IPS DF 6.9 (cell line): ENCODE measurements at places on chromosomes 5 and 9.

GRCh38 chr9:129630967-129631673 is 5.2 kb downstream of the NTMT1 start:
- peaks cover 6% of the 10 kb centered on the region; the same call in 1 of the 2 replicates for H3K4me1 ChIP-seq
- no peak for DNase-seq
- H3K36me3 ChIP-seq, result peaks cover 36% of the 10 kb centered on the region
- H3K27me3 ChIP-seq, result no peaks in the 10 kb centered on the region
- H3K4me3 ChIP-seq, result no peak overlapping the region

DNA sequence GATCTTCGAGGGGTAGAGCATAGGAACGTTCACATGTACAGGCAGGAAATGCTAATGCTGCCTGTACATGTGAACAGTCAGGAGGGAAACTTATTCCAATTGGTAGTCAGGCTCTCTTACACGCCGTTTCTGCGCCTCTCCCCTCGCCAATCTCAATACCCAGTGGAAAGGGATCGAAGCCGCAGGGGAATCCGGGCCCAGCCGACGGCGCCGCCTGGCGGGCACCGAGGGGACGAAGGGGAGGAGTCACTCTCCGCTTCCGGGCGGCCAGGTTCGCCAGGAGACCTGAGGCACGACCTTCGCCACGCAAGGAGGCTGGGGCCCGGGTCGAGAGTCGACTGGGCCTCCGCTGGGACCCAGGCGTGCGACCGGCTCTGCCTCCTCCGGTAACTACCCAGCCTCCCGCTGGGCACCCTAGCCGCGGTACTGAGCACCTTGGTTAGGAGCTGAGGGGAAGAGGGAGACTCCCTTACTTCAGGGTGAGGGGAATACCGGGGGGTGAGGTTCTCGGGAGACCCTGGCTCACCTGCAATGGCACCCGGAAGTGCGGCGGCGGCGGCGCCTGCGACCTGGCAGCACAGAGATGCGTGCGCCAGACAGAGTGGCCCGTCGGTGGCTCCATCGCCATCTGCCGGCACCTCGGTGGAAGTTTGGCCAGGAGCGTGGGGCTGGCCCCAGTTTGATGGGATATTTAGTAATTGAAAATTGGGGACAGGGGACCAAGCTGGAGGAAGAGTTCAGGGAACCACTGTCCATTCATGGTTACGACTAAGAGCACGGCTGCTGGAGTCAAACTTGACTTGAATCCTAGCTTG is at the start of gene PIGO:
TSS of gene PIGO (minus strand) at position 557 of the 815 bp plus-strand sequence. CDS start 1,026 bp downstream, outside the sequence.
- H3K4me3 ChIP-seq, result peak within 1 kb of the TSS; percentile 84
- no peaks in the 10 kb centered on the region for H3K4me1 ChIP-seq
- H3K27me3 ChIP-seq, result no peaks in the 10 kb centered on the region

DNA sequence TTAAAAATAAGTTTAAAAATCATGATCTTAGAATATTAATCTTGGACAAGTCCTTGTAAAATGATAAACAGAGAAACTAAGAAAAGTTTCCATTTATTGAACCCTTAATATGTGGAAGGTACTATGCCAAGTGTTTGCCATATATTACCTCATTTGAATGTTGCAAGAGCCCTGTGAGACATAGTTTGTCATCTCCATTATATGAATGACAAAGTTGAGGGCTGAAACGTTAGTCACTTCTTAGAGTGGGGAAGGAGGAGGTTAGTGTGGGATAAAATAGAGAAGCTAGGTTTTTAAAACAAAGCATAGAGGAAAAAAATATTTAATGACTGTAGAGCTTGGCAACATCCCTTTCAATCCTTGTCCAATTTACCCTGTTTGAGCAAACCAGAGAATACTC is 2.0 kb downstream of the TNC start:
- H3K36me3 ChIP-seq, result no peaks in the 10 kb centered on the region
- no peak overlapping the region for H3K27ac ChIP-seq
- peaks cover 17% of the 10 kb centered on the region for H3K27me3 ChIP-seq
- H3K4me1 ChIP-seq, result 0 out of 2 replicates have a peak, but pooled peaks cover 2% of the 10 kb centered on the region

DNA sequence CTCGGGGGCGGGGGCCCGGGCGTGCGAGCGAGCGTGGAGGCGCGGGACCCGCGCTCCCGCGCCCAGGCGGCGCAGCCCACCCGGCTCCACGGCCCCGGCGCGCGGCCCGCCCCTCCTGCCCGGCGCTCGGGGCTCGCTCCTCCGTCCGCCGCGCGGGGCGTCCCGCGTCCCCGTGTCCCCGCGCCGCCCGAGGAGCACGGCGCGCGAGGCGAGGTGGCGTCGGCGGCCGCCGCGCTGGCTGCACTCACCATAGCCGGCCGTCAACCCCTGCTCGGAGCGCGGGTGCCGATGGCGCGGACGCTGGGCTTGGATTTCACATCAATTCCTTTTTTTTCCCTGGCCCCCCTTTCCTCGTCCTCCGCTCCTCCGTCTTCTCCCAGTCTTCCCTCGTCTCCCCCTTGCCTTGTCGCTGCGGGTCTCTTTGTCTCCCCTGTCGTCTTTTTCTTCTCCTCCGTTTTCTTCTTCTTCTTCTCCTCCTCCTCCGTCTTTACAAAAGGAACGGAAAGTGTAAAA is 494 bp downstream of the PTCH1 start:
- no peaks in the 10 kb centered on the region for H3K36me3 ChIP-seq
- peak overlapping the region; percentile 52; the same call in 1 of the 2 replicates for H3K4me3 ChIP-seq
- no peak overlapping the region for H3K27ac ChIP-seq
- no peak for DNase-seq
- H3K4me1 ChIP-seq, result peaks cover 6% of the 10 kb centered on the region
- peaks cover 42% of the 10 kb centered on the region for H3K27me3 ChIP-seq

DNA sequence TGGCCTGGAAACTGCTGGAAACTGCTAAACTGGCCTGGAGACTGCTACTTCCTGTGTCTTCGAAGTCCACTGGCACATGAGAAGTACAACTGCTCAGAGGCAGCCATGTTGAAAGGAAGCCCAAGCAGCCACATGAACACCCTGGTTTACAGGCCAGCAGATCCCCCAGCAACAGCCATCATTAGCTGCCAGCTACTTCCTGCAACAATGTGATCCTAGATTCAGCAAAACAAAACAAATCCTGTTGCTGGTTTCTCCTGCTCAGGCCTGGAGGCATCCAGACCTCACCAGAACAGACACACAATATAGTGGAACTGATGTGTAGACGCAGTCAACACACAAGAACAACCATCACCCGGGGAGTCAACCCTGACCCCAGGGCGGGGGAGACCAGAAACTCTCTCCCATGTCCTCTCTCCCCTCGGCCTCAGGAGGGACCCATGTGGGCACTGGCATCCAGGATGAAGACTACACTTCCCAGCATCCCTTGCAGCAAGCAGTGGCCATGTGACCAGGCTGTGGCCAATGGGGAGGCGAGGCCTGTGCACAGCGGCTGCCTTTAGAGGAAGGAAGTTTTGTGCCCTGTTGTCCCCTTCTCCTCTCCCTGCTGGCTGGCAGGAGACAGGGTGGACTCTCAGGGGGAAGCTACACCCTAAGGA is 9.2 kb upstream of the LCN15 start:
- H3K27ac ChIP-seq, result no peak overlapping the region
- no peaks in the 10 kb centered on the region; the same call in 1 of the 2 replicates for H3K27me3 ChIP-seq
- no peaks in the 10 kb centered on the region for H3K4me1 ChIP-seq
- H3K4me3 ChIP-seq, result no peak overlapping the region
- H3K36me3 ChIP-seq, result no peaks in the 10 kb centered on the region; the same call in 1 of the 2 replicates
- peak; percentile 67 for DNase-seq

- H3K36me3 ChIP-seq, result no peaks in the 10 kb centered on the region
- no peaks in the 10 kb centered on the region for H3K27me3 ChIP-seq
- no peak overlapping the region for H3K4me3 ChIP-seq
- DNase-seq, result peak; percentile 27
- H3K4me1 ChIP-seq, result peaks cover 6% of the 10 kb centered on the region
- no peak overlapping the region for H3K27ac ChIP-seq
Observed at GRCh38 chr9:127159325-127159801, 36.9 kb upstream of the ANGPTL2 start.

DNA sequence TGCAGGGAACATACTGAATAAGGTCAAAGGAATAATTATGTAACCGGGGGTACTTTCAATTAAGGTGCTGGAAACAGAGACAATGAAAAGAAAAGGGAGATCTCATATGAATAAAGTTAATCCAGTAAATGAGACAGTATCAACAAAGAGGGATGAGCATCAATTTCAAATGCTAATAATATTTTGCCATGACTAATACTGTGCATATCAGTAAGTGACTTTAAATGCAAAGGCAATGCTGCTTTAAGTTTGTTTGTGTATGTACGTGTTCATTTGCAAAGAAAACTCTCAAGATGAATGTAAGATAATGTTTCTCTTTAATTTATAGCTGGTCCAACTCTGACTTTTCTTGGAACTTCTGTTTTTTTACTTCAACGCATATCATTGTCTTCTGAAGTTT is 139.9 kb downstream of the PDE4D start:
- H3K27me3 ChIP-seq, result no peaks in the 10 kb centered on the region
- H3K27ac ChIP-seq, result no peak overlapping the region
- no peak overlapping the region for H3K4me3 ChIP-seq
- H3K4me1 ChIP-seq, result no peaks in the 10 kb centered on the region
- H3K36me3 ChIP-seq, result no peaks in the 10 kb centered on the region
- no peak for DNase-seq

GRCh38 chr9:9752722-9753121 is 860.1 kb downstream of the PTPRD start:
- no peak for DNase-seq
- no peak overlapping the region for H3K4me3 ChIP-seq
- H3K27ac ChIP-seq, result no peak overlapping the region
- H3K36me3 ChIP-seq, result no peaks in the 10 kb centered on the region
- H3K4me1 ChIP-seq, result no peaks in the 10 kb centered on the region
- no peaks in the 10 kb centered on the region for H3K27me3 ChIP-seq

- no peaks in the 10 kb centered on the region for H3K27me3 ChIP-seq
- H3K4me3 ChIP-seq, result no peak overlapping the region
- H3K36me3 ChIP-seq, result no peaks in the 10 kb centered on the region; the same call in 1 of the 2 replicates
- DNase-seq, result no peak
- H3K4me1 ChIP-seq, result no peaks in the 10 kb centered on the region; the same call in 1 of the 2 replicates
Observed at GRCh38 chr9:6113312-6113711, 97.9 kb upstream of the RANBP6 start.

DNA sequence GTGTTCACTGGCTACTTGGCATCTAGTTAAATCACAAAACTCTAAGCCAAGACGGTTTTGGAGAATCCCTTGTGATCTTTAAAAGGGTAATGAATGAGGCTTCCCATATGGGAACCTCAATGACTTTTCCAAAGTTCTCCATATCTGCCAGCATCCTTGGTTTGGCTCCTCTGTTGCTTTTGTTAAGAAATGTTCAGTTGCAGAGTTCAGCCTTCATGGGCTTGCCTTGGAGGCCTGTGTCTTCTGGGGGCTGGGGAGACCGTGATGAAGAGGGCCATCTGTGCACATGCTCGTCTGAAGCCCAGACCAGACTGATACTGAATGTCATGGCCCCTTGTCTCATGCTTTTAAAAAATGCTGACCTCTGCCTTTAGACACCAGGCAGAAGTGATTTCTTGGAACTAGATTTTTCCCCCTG is 84.3 kb downstream of the RAI14 start:
- DNase-seq, result no peak
- no peaks in the 10 kb centered on the region for H3K36me3 ChIP-seq
- no peaks in the 10 kb centered on the region; the same call in 1 of the 2 replicates for H3K4me1 ChIP-seq
- H3K27ac ChIP-seq, result no peak overlapping the region
- H3K27me3 ChIP-seq, result no peaks in the 10 kb centered on the region
- H3K4me3 ChIP-seq, result no peak overlapping the region

GRCh38 chr9:4620057-4620765 is 41.9 kb upstream of the PLPP6 start:
- no peak overlapping the region for H3K27ac ChIP-seq
- peaks cover 2% of the 10 kb centered on the region; the same call in 1 of the 2 replicates for H3K4me1 ChIP-seq
- H3K36me3 ChIP-seq, result no peaks in the 10 kb centered on the region
- H3K4me3 ChIP-seq, result no peak overlapping the region

GRCh38 chr9:10612641-10613398 is at the start of gene PTPRD:
Gene PTPRD, minus strand, starts transcription at chr9:10613002.
- H3K4me3 ChIP-seq, result peak within 1 kb of the TSS; percentile 96
- H3K36me3 ChIP-seq, result peaks cover 2% of the 10 kb centered on the region; the same call in 1 of the 2 replicates
- no peak within 1 kb of the TSS for H3K27ac ChIP-seq
- H3K4me1 ChIP-seq, result no peaks in the 10 kb centered on the region; the same call in 1 of the 2 replicates

- no peaks in the 10 kb centered on the region for H3K27me3 ChIP-seq
- no peak overlapping the region for H3K4me3 ChIP-seq
- DNase-seq, result no peak
- no peak overlapping the region for H3K27ac ChIP-seq
- H3K4me1 ChIP-seq, result no peaks in the 10 kb centered on the region
Observed at GRCh38 chr9:21682981-21683380, 119.5 kb upstream of the MTAP start.

DNA sequence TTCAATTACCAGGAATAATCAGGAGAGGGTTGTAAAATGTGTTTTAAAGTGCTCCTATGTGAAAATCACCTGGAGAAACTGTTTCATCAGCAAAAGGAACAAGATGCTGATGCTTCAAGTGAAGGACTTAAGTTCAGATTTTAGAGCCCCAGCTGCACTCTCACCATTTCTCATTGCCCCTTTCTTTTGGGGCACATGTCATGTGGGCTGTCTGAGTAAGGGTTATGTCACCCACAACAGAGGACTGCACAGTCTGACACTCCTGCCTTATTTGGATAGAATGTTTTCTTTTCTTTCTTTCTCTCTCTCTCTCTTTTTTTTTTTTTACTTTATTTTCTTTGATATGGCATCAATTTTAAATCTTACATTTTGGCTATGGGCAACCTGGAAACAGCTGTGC is 204.1 kb upstream of the EFNA5 start:
- H3K36me3 ChIP-seq, result no peaks in the 10 kb centered on the region
- H3K27me3 ChIP-seq, result no peaks in the 10 kb centered on the region
- H3K4me3 ChIP-seq, result no peak overlapping the region
- no peaks in the 10 kb centered on the region for H3K4me1 ChIP-seq
- H3K27ac ChIP-seq, result no peak overlapping the region

GRCh38 chr9:35652829-35653209 is 2.1 kb upstream of the SIT1 start:
- no peaks in the 10 kb centered on the region for H3K27me3 ChIP-seq
- DNase-seq, result no peak
- H3K4me1 ChIP-seq, result peaks cover 8% of the 10 kb centered on the region
- H3K4me3 ChIP-seq, result no peak overlapping the region

DNA sequence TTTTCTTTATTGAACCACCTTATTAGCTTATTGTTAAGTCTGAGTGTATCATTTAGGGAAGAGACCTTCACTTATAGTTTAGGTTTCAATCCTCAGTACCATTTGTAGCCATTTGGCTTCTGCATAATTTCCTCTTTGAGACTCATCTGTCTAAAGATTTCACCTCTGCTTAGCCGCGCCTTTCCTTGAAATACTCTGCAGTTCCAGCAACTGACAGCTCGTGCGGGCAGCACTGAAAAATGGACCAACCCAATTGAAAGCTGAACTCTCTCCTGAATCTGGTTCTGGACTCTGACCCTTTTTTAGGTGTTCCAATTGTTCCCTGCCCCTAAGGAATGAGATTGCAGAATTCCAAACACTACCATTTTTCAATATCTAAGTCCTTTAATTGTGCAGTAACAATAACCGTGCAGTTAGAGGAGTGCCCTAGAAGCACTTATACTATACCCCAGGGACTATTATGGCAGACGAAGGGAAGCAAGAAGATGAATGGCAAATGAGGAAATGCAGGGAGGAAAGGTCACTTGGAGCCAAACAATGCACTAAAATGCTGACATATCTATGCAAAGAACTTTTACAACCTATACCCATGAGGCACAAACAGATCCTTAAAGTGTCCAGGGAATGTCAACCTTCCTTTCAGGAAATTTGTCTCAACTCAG is 50.1 kb upstream of the PDE4D start:
- H3K27ac ChIP-seq, result no peak overlapping the region
- H3K36me3 ChIP-seq, result no peaks in the 10 kb centered on the region
- DNase-seq, result no peak
- no peak overlapping the region for H3K4me3 ChIP-seq
- no peaks in the 10 kb centered on the region for H3K4me1 ChIP-seq
- H3K27me3 ChIP-seq, result no peaks in the 10 kb centered on the region
